CD4-positive, alpha-beta T cell treated with Interleukin-1 beta for 1 hour (primary cell): ENCODE measurements at places on chromosomes 4 and X.

- no peak for DNase-seq
These were observed 21.7 kb upstream of the FAM156A start for GRCh38 chrX:52979993-52980392.

- no peak for DNase-seq
These were observed 170.7 kb upstream of the PUDP start for GRCh38 chrX:7318661-7319060.

DNA sequence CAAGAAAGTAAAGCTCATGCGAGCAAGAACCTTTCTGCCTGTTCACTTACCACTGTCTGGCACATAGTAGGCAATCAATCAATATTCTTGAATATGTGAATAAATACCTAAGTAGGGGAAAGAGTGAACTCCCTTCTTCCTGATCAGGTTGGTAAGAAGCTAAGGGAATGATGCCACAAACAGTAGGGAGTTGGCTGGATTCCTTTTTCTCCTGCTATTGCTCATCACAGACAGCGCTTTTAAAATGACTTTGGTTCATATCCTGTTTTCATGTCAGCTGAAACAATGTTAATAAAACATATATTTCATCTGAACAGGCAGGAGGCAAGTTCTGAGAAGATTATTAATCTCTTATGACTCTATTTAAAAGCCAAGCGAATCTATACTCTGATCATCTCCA is 99.2 kb downstream of the NSUN7 start:
- no peak for DNase-seq

DNA sequence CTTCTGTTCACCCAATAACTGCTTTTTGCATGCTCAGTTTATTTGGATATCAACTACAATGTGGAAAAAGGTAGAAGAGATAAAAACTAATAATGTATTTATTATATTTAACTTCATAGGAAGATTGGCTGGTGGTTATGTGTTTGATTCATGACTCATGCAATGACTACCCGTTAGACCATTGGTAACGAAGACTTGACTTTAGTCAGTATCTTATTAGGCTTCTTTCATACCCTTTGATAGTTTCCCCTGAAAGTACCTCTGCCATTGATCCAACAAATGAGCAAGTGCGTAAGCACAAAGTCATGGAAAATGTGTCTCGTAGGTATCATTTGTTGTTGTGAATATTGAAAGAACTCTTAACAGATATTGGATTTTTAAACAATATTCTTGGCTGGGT is 394.7 kb downstream of the PPP3CA start:
- no peak for DNase-seq

DNA sequence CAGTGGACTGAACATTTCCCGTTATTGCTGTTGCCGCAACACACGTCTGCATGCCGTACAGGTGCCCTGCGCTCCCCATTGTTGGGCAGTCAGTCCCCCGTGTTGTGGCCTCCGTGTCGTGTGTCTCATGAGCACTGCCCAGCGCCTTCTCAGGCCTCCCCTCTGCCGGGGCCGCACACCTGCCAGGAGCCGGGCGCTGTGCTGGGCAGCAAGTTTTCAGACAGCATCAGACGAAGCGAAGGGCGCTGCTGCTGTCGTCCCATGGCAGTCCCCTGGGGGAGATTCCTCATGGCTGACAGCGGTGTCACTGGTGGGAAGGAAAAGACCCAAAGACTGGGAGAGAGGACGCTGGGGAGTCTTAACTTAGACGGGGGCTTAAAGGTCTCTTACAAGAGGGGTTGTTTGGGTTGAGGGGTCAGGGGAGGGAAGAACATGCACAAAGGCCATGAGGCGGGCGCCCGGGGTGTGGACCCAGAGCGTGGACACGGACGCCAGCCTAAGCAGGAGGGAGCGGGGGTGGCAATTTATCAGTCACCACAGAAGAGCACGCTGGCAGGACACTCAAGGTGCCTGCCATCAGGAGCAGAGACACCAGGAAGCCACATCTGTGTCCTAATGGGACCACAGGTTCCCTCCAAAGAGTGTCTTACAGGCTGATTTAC is 47.3 kb downstream of the RGS12 start:
- DNase-seq, result no peak

DNA sequence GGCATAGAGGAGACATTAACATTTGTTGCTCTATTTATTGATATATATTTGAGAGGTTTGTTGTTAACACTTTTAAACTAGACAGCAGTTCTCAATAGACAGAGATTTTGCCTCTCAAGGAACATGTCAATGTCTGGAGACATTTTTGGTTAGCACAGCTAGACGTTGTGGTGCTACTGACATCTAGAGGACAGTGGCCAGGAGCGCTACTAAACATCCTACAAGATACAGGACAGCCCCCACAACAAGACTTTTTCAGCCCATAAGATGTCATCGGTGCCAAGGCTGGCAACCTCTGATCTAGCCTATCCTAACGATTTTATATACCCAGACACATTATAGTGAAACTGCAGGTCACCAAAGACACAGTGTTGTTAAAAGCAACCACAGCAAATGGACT is 18.4 kb upstream of the CTSO start:
- no peak for DNase-seq

GRCh38 chrX:65828599-65828998 is 161.1 kb downstream of the MSN start:
- no peak for DNase-seq

GRCh38 chrX:110087485-110088356 is 84.8 kb downstream of the TMEM164 start:
- no peak for DNase-seq

- DNase-seq, result peak; percentile 43
These were observed 121.3 kb upstream of the S100G start for GRCh38 chrX:16528620-16529019.

GRCh38 chrX:135531813-135532212 is 11.4 kb downstream of the INTS6L start:
- DNase-seq, result no peak

DNA sequence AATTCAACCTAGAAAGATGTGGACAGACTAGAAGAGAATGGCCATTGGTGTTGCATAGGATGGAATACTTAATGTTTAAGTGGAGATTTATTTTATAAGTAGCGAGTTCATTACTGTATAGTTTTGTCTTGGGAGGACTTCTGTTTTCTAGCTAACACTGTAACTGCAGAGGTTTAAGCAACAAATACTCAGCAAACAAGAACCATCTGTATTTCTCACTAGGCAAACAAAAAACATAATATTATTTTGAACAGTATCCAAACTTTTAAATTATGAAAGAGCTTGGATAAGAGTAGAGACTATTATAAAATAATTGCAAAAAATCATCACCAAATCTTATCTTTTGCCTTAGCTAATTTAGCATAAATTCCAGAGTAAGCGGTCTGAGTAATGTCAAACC is 121.1 kb downstream of the GLRA3 start:
- no peak for DNase-seq

DNA sequence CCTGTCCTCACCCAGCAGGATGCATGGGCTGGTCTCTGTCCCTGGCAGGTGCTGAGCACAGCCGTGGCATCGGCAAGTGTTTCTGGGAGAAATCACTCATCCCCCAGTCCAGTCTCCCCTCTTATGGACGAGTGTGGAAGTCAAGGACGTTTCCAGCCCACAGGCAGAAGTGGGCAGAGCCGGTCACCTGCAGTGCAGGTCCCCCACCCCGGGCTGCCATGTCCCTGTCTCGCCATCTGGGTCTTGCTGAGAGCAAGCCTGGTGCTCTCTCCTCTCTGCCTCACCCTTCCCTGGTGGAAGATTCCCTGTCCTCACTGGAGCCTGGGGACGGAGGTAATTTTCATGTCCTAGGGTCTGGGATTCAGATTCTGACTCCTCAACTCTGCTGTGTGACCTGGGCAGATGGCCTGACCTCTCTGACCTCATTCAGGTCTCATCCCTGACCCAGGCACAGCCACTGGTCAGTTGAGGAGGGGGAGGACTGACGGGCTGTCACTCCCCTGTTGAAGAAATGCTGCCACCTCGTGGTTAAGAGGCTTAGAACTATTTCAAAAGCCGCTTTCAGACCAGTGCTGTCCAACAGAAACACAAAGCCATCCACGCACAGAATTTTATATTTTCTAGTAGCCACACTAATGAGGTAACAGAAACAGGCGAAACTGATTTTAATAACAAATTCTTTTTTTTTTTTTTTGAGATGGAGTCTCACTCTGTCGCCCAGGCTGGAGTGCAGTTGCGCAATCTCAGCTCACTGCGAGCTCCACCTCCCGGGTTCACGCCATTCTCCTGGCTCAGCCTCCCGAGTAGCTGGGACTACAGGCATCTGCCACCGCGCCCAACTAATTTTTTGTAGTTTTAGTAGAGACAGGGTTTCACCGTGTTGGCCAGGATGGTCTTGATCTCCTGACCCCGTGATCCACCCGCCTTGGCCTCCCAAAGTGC is 1.8 kb downstream of the CPZ start:
- DNase-seq, result no peak

GRCh38 chr4:108034565-108034964 is 44.9 kb downstream of the HADH start:
- no peak for DNase-seq

DNA sequence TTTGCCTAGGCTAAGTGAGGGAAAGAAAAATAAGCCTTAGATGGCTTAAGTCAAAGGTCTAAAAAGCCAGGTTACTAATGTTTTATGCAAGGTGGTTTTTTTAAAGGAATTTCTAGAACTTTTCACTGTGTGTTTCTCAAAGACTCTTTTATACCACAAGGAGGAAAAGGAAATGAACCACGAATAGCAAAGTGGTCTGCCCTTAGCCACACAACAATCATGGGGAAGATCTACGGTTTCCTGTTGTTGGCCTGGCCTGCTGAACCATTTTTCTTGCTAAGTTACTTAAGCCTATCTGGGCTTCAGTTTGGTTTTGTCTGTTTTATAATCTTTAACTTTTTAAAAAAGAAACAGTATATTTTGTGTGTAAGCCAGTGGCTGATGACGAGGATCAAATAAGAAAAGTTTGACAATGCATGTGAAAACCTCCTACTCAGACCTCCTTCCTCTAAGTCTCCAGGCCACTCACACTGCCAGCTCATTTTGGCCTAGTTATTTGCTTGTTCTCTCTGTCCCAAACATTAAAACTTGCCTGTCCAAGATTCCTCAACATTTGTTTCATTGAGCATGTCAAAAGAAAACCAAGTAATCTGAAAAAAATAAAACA is 56.7 kb upstream of the COL25A1 start:
- no peak for DNase-seq

GRCh38 chr4:99013884-99014523 is 18.5 kb downstream of the METAP1 start:
- no peak for DNase-seq

DNA sequence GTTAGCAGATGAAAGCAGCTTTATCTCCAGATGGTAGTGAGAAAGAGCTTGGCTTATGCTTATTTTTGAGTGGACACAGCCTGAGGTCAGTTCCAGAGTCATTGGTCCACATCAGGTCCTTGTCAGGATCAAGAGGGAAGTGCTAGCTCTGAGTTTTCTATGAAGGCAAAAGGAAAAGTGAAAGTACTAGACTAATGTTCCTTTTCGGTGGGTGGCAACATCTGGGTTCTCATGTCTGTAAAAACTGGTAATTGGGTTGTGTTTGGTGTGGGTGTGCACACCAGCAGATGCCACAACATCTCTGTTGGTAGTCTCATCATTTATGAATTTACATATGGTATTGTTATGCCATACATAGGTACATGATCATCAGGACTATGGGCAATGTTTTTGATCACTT is 210.5 kb downstream of the PWWP3B start:
- peak; percentile 4 for DNase-seq

DNA sequence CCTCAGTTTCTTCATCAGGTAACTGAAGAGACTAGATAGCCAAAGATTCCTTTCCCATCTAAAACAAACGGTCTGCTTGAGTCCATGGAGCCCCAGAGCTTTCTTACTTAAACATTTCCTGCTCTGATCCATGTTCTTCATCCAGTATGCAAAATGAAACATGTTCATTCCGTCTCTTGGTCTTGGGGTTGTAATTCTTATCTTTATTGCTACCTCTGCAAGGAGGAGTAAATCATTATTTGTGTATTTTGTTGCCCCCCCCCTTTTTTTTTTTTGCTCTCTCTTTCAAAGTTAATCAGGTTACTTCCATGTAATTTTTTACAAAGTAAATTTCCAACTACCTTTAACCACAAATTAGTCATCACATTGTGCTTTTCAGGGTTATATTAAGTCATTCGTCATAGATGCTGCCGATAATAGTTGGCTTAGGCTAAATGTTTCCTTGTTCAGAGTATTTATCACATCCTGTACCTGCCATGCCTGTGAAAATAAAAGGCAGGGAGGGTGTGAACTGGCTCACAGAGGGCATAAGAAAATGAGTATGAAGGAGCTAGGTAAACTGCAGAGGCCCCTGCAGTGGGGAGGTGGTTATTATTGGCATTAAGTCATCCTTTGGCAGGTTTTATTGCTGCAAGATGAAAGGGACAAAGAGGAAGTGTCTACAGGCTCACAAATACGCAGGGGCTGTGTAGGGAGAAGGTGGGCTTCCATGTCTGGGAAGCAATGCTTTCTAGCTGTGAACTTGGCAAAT is 76.7 kb upstream of the HS3ST1 start:
- no peak for DNase-seq

DNA sequence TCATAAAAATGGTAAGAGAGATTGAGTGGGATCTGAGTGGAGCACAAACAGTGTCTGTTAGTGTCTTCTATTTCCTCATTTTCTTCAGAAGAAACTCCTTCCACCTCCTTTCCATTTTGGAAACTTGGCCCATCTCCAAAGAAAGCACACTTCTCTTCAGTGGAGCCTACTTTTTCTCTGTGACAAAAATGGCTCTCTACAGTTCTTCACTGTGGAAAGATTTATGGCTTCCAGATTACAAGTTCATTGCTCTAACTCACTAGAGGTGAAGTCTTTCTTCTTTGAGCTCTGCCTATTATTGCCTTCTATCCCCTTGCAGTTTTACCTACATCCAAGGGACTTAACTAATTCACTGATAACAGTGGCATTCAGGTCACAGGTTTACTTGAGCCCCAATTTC is 325.8 kb downstream of the ANTXR2 start:
- no peak for DNase-seq

DNA sequence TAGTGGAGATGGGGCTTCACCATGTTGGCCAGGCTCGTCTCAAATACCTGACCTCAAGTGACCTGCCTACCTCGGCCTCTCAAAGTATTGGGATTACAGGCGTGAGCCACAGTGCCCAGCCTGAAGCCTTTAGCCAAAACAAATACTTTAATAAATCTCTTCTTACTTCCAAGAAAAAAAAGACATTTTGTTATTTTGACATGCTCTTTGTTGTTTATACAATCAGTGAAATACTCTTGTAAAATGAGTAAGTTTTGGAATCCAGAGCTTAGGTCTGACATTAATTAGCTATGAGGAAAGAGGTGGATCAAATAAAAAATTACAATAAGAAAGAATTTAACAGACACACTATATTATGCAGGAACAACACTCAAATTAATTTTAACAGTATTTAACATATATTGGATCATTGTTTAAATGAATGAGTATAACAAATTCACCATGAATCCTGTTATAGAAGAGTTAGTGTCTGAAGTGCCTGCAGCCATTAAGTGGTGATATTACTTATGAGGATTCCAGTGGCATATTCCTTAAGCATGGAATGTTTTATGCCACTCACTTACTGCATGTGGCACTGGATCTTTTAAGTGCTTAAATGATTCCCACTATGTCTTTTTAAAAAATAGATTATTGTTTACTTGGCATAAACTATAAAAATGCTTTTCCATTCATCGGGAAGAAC is 260.1 kb upstream of the GIMD1 start:
- DNase-seq, result no peak
